ENCODE measurements at places on chromosomes 5 and 9.

DNA sequence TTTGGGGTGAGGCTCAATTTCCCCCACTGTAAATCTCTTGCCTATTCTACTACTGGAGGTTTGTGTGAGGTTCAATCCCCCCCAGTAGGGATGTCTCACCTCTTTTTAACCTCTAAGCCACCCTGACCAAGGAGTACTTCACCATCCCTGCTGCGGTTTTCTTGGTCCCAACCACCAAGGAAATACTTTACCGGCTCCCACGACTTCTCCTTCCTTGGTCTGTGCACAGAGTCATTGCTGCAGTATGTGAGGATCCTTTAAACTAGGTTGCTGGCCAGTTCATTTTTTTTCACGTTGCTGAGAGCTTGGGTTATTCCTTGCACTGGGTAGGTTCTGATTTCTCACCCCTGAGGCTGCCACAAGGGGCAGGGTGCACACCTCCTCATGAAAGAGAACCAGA is 22.5 kb upstream of the HMGCS1 start:
- no peak for DNase-seq

- no peak for DNase-seq
Observed at GRCh38 chr9:38673399-38674193, 46.3 kb downstream of the FAM240B start.

- no peak for DNase-seq
Observed at GRCh38 chr9:37984278-37984671, 80.3 kb upstream of the SLC25A51 start.

GRCh38 chr5:169260896-169261569 is 39.9 kb downstream of the SLIT3 start:
- no peak for DNase-seq

GRCh38 chr5:3698412-3698811 is 102.8 kb downstream of the IRX1 start:
- no peak for DNase-seq
